Epithelial cell of esophagus (primary cell): ENCODE measurements at places on chromosomes 5 and 9.

- DNase-seq, result no peak
Measured at GRCh38 chr5:150229571-150229970, 39.7 kb downstream of the SLC6A7 start.

GRCh38 chr5:149831492-149831891, 101.4 kb downstream of the PPARGC1B start:
- DNase-seq, result peak; percentile 66

DNA sequence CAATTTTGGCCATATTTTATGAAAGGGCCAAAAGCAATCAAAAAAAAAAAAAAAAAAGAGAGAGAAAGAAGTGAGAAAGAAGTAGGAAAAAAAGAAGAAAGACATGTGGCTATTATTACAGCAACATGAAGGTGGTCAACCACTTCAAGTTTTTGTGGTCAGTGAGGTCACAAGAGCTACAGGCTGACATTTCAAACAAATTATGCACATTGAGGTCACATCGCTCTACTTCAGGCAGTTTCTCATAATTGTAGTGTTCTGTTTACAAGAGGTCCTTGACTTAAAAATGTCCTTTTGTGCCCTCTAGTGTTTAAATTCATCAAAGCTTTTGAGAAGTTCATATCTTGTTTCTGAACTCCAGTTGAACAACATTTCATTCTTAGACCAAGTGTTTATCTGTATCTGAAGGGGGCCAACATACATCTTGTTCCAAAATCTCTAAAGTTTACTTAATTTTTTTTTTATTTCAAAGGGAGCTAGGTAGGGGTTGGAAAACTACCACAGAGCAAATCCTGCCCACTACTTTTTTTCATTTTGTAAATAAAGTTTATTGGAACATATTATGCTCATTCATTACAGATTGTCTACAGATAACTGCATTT, 513.1 kb downstream of the PDE4D start:
- DNase-seq, result peak; percentile 68

- peak; percentile 74 for DNase-seq
Measured at GRCh38 chr5:75640395-75640794, 29.1 kb downstream of the ANKDD1B start.

DNA sequence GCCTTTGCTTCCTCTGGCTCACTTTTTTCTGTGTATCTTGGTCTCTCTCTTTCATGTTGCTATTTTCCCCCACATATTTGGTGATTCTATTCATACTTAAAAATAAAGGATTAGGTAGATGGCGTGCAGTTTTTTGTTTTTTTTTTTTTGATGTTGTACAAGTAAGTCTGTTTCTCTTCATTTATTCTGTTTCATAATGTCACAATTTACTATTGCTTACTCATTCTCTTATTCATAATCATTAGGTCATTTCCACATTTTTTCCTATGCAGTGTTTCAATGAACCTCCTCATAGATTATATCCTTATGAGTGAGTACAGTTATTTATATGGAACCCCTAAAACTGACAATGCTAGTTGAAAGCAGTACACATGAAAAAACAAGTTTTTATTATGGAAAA, 136.3 kb downstream of the APBA1 start:
- DNase-seq, result peak; percentile 41

DNA sequence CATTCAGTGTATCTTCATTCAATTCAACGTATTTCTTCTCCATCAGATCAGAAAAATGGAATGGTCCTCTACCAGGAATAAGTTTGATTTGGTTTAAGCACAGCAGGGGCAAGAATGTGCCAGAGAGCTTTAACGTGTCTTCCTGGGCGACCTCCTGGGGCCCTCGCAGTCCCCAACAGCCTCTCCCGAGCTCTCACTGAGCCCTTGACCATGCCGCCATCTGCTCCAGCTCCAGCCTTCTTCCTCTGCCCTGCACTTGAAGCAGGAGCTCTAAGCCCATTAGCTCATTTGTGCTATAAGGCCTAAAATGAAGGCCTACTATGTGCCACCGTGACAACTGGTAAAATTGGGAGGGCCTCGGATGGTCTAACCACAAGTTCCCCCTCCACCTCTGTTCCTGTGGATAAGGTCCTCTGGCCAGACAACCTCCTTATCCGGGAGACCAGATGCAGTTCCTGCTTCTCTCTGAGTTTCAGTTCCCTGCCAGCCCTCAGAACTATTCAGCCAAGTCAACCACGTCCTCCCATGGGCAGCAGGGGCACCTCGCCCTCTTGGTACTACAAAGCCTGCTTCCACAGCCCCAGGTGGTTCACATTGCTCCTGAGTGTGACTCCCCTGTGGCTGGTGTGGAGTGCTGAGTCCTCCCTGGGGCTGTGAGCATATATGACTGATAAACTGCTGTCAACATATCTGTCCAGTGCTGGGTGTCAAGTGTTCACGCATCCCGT, 35.8 kb downstream of the C5orf15 start:
- DNase-seq, result no peak

GRCh38 chr5:61519728-61520277, 187.7 kb downstream of the ZSWIM6 start:
- no peak for DNase-seq

DNA sequence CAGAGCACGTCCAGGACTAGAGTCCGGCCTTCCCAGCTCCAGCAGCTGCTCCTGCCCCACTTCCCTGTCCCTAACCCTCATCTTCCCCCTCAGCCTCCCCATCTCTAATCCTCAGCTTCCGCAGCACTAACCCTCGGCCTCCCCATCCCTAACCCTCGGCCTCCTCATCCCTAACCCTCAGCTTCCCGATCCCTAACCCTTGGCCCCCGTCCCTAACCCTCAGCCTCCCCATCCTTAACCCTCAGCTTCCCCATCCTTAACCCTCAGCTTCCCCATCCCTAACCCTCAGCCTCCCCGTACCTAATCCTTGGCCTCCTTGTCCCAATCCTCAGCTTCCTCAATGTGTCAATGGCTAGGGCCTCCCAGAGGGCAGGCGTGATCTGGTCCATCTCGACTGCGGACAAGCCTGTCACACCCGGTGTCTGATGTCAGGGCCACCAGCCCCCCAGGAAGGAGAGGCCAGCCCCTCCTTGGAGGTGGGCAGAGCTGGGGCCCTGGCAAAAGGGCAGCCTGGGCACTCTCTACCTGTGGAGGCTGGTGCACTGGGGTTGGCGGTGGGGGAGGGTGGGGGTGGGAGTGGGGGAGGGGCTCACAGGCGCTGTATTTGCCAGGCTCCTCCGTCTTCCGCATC, 1.4 kb downstream of the OBP2B start:
- DNase-seq, result no peak

DNA sequence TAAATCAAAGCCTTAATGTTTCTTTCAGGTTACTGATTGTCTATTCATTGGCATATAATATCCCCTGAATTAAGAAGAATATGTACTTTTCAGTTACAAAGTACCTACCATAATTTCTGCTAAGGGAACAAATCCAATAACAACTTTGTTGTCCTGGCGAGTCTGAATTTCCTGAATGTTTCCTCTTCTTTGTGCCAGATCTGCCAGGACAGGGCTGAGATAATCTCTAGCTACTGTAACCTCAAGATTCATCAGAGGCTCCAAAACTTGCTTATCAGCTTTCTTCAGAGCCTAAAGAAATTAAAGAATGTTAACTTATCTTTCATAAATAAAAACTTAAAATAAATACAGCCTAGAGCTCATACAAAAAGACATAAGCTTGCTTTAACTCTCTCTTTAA, 37.2 kb downstream of the HEXB start:
- DNase-seq, result no peak

GRCh38 chr5:172558076-172558976, 82.7 kb upstream of the NEURL1B start:
- DNase-seq, result no peak

GRCh38 chr9:116000748-116001329, 152.8 kb upstream of the PAPPA start:
- DNase-seq, result peak; percentile 31

GRCh38 chr5:154358516-154359220, 87.1 kb upstream of the SAP30L start:
- no peak for DNase-seq

DNA sequence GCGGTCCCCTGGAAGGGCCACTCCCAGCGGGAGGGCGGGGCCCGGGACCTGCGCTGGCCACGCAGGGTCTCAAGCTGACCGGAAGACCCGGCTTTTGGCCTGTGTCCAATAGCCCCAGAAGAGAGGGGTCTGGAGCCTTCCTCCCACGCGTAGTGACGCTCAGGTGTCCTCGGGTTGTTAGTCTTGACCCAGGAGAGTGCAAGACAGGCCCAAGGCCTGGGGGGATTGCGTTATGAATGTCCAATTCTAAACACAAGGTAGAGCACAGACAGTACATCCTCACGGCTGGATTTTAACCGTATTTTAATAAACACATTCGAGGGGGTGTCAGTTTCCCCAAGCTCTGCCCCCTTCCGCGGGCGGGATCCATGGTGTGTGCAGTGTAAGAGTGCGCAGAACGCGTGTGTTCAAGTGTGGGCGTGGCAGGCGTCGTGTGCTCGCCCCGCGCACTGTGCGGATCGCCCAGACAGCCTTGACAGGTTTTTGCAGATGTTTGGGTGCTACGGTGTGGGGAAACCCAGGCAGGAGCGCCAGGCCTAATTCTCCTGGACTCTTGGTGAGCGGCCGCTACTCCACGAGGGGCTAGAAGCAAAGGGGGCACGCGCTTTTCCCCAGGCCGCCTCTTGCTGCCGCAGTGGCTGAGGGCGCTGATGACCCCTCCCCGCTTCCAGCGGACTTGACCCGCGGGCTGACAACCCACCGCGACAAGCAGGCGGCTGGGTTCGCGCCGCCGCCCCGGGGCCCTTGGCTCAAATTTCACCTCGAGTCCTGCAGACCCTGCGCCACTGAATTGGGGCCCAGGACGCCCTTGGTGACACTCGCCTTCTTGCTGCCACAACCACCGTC, 6.1 kb upstream of the DMRT3 start:
- DNase-seq, result no peak

DNA sequence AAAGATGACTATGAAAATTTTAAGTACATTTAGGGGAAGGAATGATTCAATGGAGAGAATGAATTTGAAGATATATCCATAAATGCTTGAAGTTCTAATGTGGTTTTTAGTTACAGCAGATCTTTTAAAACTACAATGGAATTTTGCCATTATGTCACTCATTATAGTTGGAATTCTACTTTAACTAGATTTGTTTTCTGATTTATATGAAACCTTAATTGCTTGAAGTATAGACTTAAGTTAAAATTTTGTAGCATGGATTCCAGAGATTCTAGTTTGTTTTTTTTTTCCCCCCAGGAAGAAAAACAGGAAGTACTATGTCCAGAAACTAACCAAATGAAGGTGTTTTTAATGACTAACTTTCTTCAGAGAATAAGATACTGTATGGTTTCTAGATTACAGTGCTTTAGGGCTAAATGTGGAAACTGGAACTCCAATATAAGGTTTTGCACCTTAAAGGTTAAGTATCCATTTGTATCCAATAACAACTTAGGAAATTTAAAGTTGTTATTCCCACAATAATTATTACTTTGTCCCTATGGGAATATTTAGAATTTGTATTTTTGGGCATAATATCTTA, 70.3 kb downstream of the ZSWIM6 start:
- no peak for DNase-seq

DNA sequence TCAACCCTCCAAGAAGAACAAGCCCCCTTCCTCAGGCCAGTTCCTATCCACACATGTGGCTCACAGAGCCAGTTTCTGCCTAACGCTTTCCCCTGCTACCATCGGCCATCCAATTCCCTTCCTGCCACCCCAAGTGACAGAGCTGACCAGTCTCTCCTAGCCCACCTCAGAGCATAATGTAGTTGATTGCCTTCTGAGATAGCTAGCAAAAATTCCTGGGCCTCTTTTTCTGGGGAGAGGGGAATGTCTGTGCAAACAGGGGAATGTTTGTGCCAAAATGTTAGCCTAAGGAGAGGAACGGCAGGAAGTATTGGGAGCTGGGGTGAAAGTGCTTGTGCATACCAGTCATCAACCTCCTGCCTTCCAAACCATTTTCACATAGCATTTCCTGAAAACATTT, 157.0 kb downstream of the PJA2 start:
- DNase-seq, result no peak
